ENCODE measurements at places on chromosomes 4 and X. TPM values are rescaled to one million over a fixed set of nuclear protein-coding genes. Genes with fewer than 3 reads are reported as not detected.

GRCh38 chr4:180434131-180434895 lies 1808.9 kb upstream of the TENM3 start:
- no peak for DNase-seq

- no peak for DNase-seq
Observed at GRCh38 chr4:153220682-153221395, 16.6 kb downstream of the TRIM2 start.

DNA sequence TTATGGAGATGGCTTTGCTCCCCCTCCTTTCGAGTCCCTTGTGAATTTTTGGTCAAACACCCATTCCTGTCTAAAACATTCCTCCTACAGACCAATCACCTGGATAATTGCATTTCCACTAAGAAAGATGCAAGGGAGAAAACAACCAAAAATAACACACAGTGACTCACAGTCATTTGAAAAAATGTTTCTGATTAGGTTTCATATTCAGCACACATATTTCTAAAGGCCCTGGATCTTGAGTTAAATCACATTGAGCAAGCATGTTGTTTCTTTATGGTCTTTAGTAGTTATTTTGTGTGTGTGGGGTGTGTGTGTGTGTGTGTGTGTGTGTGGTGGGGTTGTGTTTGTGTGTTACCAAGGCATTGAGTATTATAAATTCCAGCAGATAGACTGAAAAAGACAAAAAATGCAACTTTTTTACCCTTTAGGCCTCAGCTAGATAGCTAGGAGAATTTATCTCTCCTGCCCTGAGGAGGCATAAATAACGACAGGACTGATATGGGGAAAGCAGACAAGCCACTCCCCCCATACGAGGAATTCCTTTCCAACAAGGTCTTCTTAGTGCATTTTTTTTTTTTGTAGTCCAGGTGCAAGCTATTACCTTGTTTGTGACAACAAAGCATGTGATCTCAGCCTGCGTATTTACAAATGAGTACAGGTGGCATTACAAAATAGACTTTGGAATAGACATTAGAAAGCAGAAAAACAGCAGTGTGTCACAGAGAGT lies 265.4 kb upstream of the ADGRL3 start:
- DNase-seq = no peak

GRCh38 chrX:136725441-136726104 lies 55.2 kb downstream of the ARHGEF6 start:
- DNase-seq = no peak

GAGE2A gene
- not detected for total RNA-seq

AP1AR gene
- total RNA-seq = 10.2 TPM

Measured in right atrium auricular region (tissue), 2 donors.